Renal pelvis (tissue), 12 donors: ENCODE measurements at places on chromosomes 11 and 22.
A peak's percentile ranks its signal among the peaks of the same experiment; 100 is the strongest.

DNA sequence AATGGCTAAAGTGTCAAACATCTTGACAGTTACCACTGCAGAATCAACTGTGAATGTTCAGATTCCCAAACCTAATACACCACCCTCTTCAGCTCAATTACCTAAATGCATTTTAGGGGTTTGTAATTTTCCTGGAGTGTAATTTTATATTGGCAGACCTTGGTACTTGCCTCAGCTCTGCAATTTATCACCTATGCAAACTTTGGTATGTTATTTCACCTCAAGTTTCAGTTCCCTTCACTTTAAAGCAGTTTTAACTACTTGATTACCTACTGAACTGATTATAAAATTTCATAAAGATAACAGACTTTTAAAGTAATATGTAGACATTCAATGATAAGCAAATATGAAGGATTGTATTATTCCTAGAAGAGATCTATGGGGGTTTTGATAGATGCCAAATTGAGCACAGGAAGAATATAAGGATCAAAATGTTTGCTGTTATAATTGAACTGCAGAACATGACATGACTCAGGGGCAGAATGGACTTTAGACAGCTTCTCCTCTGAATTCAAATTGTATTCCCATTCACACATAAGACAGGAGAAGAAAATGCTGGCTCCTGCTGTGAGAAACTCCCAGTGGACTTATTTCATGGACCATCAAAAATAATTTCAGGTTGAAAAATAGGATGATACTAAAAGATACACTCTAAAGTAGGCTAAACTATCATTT is 491.5 kb upstream of the LUZP2 start:
- DNase-seq: no peak

DNA sequence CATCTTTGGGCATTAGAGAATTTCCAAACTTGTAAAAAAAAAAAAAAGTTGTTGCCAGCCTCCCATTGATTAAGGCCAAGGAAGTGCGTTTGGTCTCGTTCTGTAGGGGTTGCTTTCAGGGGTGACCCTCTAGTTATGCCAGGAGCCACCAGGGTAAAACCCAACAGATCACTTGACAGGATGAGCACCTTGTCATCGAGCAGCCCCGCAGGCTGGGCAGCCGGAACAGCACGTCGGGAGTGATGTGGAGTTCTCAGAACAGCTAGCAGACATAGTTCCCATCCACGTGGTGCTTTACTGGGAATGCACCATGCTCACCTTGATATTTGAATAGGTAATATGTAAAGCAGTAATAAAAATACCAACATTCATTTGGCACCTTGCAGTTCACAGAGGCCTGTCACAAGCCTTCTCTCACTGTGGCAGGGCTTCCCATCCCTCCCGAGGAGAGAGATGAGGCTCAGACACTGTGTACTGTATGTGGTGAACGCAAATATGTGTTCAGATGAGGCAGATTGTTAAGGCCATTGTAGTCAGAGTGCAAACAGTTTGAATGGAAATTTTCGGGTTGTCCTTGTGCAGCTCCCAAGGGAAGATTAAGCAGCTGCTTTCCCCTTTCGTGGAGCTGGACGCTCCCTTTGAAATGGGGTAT is 70.9 kb upstream of the SORL1-AS1 start:
- DNase-seq: no peak

DNA sequence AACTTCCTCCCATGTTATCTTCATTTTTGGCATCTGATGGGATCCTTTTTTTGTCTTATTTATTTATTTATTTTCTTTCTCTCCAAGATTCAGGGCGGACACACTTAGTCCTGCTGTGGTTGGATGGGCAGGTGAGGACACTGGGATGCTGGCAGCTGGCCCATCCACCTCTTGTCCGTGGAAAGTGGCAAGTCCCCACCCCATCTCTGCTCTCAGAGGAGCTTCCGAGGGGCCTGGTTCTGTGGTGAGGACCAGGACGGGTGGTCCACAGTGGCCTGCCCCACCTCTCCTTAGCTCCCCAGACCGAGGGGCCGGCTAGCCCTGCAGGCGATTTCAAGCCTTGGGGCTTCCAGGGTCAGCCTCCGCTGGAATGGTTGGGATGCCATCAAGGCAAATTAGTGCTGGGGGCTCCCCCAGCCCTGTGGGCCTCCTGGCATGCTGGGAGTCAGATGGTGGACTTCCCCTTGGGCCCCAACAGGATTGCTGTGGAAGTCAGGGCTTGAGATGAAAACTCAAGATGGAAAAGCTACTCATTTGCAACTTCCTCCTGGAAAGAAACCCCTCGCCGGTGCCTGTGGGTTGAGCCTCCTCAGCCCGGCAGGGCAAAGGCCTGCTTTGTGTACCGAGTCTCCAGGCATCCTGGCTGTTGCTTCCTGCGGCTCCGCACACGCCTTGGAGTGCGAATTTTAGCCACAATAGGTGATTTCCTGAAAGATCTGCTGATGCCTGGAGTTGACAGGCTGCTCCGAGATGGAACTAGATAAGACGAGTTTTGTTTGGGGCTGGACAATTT is 31.2 kb upstream of the LINC01488 start:
- DNase-seq: no peak

DNA sequence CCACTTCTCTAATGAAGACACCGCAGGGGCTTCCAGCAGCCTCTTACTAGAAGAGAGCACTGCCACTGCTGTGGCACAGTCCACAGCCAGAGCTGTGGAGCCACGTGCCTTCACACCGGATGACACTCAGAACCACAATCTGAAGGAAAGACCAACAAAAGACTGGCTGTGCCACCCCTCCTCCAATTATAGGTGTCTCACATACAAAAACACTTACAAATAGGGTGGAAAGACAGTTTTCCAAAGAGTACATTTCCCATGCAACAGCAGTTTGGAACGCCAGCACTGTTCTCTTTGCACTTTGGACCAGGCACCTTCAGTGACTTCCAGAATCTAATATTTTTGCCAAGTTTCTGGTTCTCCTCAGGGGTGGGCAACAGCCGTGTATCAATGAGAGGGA is 38.0 kb upstream of the SLC25A1 start:
- no peak for DNase-seq

DNA sequence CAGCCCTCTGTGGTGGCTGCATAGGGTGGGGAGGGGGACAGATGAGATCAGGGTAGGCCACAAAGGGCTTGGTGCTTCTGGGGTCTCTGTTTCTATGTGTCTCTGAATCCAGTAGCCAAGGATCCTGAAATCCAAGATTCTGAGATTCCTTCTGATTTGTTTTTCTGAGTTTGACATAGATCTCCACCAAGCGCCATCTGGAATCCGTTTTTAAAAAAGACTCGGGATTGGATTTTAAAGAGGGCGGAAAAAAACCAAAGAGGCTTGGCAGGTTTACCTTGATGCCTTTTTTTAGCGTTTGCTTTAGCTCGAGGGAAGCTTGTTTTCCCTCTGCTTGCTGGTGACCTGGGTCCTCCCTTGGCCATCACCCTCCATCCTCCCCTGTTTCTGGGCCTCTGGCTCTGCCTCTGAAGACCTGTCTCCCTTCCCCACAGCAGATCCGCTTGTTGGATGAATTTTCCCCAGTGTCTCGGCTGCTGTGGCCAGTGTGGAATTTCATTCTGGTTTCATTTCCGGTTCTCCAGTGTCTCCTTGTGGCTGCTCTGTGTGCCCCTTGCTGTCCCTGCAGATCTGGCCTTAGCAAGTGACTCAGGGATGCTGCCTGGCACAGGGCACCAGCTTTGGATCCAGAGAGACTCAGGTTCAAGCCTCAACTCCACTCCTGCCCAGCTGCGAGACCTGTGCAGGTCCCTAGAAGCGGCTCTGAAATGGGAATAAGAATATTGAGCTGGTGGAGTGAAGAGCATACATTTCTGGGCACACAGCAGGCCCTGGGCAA is 15.1 kb downstream of the SYNGR1 start:
- DNase-seq: no peak

DNA sequence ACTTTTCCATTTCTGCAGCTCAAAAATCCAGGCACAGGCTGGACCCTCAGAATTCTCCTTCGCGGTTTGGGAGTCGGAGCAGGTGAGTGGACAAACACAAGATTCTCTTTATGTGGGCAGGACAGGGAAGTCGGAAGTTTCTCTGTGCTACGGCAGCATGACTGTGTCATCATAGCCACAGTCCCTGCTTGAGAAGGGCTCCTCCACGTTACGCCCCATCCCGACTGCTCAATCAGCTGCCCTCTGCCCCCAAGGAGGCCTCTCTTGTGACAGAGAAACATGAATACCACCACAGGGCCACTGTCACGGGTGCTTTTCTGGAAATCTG is 89.0 kb upstream of the SHISAL1 start:
- DNase-seq: no peak

DNA sequence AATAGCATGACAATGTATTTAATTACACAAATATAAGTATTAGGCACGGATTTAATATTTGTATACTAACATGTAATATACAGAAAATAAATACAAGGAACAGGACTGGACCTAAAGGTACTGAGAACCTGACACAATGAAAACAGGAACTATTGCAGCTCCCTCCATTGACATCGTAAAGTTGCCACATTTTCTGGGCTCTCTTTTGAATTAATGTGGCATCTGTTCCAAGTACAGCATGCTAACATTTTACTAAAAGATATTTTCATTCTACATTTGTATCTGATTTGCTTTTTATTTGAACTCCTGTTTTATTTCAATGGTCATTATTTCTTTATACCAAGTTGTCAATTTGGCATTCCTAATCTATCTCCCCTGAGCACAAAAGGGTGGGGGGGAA is 15.3 kb downstream of the PHF21A start:
- DNase-seq: no peak

- DNase-seq: no peak
Measured at GRCh38 chr11:112537026-112537425, 276.4 kb upstream of the PLET1 start.

DNA sequence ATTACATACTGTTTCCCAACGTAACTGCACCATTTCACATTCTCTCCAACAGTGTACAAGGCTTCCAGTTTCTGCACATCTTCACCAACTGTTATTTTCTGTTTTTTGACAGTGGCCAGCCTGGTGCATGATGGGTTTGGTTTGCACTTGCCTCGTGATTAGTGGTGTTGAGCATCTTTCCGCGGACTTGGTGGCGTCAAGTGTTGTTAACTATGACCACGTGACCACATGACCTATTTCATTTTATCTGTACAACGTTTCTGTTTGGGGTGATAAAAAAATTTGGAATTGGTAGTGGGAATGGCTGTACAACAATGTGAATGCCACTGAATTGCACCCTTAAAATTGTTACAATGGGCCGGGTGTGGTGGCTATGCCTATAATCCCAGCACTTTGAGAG is 2.5 kb upstream of the YPEL1 start:
- DNase-seq: no peak

- DNase-seq: peak; percentile 48
Measured at GRCh38 chr22:32723643-32724042, 77.9 kb upstream of the TIMP3 start.

DNA sequence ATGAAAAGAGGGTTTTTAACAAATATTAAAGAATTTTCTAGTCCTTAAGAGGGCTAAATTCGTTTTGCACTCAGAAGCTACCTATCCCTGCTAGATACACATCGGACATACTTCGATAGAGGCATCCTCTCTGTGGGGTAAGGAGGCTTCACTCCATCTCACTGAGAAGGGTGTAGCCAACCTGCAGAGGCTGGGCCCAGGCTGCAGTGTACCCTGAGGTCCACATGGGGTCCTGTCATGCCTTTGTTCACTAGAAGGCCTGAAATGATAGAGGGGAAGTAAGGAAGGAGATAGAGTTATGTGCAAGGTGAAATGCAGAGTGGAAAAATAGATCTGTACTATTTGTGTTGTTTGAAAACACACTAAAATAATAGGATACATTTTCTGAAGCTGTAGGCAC is 45.6 kb downstream of the IGSF9B start:
- DNase-seq: no peak

DNA sequence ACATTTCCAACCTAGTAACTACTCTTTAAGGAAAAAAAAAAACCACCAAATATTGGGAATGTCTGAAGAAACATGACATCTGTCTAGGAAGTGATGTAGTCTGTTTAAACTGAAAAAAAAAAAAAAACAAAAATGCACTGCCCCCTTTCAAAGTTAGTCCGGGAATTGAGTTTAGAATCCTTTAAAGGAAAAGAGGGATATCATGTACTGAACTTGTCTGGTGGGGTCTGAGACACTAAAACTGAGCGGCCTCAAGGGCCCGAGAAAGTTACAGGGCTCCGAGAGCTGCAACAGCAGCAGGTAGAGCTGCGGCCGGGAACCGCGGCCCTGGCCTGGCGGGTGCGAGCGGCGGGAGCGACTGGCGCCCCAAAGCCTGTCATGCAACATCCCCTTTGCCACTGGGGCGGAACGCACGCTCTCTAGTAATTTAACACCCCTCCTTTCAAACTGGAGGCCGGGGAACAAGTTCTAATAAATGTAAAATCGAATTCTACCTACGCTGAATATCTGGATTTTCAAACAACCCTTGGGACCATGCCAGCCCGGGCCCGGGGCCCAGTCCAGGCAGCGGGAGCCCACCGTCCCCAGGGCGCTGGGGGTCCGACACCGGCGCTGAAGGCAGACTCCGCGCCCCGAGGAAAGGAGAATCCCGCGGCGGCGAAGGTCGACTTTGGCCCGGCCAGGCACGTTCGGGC is 736 bp downstream of the RDX start:
- DNase-seq: peak; percentile 69

GRCh38 chr11:8035200-8035855 is 45.7 kb upstream of the TUB start:
- DNase-seq: no peak

GRCh38 chr22:23549198-23549595 is 30.9 kb downstream of the IGLL1 start:
- DNase-seq: no peak

DNA sequence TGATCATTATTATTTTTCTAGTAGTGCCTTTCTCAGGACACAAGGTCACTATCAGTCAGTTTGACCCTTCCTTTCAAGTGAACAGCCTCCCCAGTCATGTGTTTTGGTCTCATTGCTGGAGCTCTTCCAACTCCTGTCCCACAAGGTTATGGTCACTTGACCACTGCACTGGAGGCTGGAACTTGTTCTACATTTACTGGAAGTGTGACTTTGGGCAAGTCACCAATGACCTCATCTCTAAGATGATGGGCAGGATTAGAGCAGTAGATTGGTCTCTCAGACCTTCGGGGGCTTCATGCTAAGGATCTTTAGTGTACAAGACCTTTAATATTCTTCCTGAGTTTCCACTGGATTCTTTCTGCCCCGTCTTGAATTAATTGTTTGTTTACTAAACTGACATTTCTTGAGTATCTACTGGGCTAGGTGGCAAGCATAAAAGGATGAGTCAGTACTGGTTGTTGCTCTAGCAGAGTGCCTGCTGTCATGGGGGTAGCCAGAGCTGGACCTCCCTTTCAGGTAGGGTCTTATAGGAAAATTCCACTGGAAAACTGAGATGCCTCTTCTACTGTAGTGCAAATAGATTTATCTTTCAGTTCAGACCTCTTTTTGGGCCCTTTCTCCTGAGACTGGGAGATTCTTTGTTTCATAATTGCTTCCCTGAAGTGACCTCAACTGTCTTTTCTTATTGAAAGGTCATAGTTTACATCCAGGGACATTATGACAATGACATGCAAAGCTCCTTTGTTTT is 106.8 kb downstream of the GRAMD1B start:
- DNase-seq: no peak
